ENCODE measurements at places on chromosomes 11 and 22.

DNA sequence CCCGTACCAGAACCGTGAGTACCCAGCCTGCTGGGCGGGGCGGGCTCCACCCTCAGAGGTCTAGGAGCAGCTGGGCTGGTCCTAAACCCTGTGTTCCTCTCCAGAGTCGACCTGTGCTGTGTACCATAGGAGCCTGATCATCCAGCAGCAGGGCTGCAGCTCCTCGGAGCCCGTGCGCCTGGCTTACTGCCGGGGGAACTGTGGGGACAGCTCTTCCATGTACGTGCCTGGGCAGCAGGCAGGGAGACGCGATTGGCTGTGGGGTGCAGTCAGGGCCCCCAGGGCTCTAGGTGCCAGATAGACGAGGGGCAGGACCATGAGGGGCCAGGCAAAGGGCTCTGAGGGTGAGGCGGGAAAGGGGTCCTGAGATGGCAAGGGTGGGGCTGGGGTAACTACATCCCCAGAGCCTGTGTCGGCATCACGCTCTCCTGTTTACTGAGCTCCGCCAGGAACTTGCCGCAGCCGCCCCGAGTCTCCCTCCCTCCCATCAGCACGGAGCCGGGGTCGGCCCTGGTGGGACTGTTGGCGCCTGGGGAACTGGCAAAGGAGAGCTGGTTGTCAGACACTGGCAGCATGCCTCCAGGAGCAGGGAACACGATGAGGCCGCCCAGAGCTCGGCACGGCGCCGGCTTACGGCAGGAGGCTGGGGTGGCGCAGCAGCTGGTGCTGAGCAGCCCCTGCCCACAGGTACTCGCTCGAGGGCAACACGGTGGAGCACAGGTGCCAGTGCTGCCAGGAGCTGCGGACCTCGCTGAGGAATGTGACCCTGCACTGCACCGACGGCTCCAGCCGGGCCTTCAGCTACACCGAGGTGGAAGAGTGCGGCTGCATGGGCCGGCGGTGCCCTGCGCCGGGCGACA, 22.9 kb upstream of the MUC5B start:
- no peak for DNase-seq

- peak; percentile 60 for DNase-seq
These were observed 78.7 kb upstream of the PPARA start for GRCh38 chr22:46071451-46072109.

GRCh38 chr11:7436657-7437056, 48.6 kb upstream of the OLFML1 start:
- no peak for DNase-seq

DNA sequence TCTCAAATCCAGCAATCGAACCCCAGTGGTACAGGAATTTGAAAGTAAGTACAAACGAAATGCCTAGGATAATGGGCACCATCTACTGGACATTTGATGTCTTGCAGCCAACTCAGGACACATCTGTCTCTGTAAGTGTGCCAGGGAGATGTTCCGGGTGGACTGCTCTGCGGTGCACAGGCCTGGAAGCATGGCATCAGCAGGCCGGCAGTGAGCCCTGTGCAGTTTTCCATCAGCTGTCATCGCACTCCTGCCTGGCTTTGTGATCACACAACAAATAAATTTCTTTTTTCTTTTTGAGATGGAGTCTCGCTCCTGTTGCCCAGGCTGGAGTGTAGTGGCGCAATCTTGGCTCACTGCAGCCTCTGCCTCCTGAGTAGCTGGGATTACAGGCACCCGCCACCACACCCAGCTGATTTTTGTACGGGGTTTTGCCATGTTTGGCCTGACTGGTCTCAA, 71.0 kb downstream of the JAM3 start:
- DNase-seq: no peak

- DNase-seq: no peak
These were observed 2.3 kb upstream of the SYVN1 start for GRCh38 chr11:65136515-65137096.

GRCh38 chr11:105636496-105636895, 26.6 kb downstream of the GRIA4 start:
- DNase-seq: no peak

- no peak for DNase-seq
These were observed 50.9 kb upstream of the CDON start for GRCh38 chr11:126113515-126113957.

GRCh38 chr11:110374921-110375320, 54.8 kb upstream of the FDX1 start:
- DNase-seq: no peak

DNA sequence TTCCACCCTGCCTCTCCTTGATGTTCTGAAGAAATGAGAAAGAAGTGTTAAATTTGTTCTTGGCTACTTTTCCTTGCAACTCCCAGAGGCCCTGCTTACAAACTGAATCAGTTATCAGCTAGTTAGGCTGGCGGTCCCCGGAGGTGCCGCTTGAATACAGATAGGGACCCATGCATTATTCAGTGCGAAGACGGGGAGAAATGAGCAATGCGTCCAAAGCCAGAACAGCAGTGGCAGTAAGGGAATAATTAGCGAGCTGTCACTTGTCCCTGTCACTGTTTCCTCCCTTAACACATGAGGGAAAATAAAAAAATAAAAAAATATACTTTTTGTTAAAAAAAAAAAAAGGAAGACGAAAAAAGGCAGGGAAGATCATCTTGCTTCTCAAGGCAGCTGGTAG, 528.1 kb downstream of the MN1 start:
- no peak for DNase-seq

GRCh38 chr11:460331-461199, 10.5 kb downstream of the PTDSS2 start:
- DNase-seq: no peak

- DNase-seq: no peak
These were observed 108.4 kb downstream of the RPL27A start for GRCh38 chr11:8790968-8791367.

- DNase-seq: peak; percentile 49
These were observed 7.8 kb upstream of the PYGM start for GRCh38 chr11:64767344-64768299.

- no peak for DNase-seq
These were observed 34.5 kb upstream of the TEF start for GRCh38 chr22:41347066-41347859.

GRCh38 chr11:59186130-59186594, 14.2 kb downstream of the DTX4 start:
- DNase-seq: no peak

- peak; percentile 43 for DNase-seq
These were observed 2.3 kb downstream of the ADORA2A start for GRCh38 chr22:24429411-24430365.

GRCh38 chr11:74471668-74472429, 4.5 kb upstream of the KCNE3 start:
- no peak for DNase-seq

- DNase-seq: no peak
These were observed 15.2 kb downstream of the SMARCB1 start for GRCh38 chr22:23801886-23802377.

DNA sequence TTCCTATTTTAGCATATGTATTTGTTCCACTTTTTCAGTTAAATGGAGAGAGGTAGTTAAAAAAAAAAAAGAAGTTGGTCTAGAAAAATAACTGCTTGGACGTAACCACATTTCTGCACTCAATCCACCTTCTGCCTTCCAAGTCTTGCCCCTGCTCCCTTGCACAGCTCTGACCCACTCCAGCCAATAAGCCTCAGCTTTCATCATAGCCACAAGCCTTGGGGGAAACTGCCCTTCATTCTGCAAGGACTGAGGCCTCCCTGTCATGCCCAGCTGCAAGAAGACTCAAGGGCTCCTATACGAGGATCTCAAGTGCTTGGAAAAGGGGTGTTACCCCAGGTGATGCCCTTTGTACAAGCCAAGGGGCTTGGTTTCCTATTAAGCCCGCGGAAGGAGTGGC, 36.0 kb upstream of the OAF start:
- DNase-seq: no peak

GRCh38 chr22:50208939-50209892, 8.4 kb downstream of the SELENOO start:
- no peak for DNase-seq

DNA sequence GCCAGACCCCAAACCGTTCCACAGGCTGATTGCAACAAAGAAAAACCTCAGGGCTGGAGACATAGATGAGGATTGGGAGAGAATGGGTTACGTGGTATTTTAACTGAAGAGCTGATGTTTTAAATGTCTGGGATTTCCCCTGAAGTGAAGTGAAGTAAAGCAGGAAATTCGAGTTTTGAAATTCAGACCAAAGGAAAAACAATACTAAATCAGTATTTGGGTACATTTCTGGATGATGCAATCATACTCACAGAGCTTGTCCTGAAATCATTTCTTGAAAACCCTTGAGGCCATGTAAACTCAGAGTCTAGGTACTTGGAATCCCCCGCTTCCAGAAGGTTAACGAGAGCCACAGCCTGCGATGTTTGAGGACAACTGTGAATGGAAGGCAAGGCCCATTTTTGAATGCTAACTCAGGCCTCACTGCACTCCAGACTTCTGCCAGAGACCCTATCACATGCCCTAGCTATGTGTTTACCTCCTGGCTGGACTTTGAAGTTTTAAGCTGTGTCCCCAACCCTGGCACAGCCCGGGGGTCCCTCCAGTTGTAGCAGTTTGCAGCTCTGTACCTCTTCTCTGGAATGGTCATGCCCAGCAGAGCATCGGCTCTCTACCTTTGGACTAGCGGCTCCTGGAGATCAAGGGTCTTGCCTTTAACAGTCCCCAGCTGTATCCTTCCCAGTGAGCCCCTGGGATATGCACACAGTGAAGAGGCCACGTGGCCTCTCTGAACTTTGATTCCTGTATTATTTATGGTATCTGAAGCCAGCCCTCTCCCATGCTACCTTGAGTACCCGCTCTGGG, 5.4 kb upstream of the FTH1 start:
- DNase-seq: no peak

DNA sequence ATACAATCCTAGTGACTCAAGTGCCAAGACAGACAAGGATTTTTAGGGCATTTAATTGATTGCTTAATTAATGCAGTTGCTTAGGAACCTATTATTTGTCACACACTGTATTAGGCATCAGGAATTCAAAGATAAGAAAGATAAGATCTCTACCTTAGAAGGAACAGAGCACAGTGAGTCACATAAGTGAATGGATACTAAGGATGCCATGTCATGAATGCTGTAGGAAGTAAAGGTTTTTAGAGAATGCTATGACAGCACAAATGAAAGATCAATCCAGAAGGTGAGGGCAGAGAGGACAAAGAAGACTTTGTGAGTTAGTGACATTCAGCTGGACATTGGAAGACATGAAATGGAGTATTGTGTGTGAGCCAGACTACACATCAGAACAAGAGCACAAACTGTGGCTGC, 147.9 kb upstream of the DDI1 start:
- no peak for DNase-seq

DNA sequence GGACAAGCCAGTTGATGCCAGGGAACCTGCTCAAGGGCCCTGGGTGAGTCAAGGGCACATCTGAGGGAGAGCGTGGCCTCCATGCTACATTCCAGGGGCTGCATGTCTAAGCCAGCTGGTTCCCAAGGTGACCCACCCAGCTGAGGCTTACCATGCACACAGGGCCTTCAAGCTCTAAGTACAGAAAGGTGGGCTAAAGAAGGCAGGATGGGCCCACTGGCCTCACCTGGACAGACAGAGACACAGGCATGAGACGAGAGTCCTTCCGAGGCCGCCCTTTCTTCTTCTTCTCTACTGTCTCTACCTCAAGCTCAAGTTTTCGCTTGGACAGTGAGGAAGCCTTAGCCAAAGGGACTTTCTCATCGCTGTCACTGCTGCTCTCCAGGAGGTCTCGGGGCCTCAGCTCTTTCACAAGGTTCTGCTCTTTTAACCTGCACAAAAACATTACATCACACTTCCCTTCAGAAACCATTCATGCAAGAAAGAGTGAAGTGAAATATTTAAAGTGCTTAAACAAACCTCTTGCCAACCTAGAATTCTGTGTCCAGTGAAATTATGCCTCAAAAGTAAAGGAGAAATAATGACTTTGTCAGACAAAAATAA, 69.9 kb downstream of the HIRA start:
- DNase-seq: no peak

- no peak for DNase-seq
These were observed 20.2 kb downstream of the C11orf96 start for GRCh38 chr11:43962383-43963278.

GRCh38 chr22:35399114-35399677, 744 bp upstream of the MCM5 start:
- DNase-seq: no peak

DNA sequence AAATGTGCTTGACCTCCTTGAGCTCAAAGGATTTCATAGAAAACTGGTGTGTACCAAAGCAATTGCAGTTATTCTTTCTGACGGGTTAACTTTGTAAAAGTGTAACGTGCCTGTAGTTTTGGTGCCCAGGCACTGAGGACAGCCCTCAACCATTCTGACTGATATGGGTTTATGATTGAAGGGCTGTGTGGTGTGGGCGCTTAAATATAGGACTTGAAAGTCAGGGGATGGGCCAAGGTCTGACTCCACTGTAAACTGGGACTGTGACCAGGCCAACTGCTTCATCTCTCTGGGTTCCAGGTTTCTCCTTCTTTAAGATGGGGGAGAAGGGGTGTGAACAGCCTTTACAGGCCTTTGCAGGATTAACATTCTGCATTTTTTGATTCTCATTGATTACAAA, 191.1 kb upstream of the ARHGAP20 start:
- DNase-seq: no peak

DNA sequence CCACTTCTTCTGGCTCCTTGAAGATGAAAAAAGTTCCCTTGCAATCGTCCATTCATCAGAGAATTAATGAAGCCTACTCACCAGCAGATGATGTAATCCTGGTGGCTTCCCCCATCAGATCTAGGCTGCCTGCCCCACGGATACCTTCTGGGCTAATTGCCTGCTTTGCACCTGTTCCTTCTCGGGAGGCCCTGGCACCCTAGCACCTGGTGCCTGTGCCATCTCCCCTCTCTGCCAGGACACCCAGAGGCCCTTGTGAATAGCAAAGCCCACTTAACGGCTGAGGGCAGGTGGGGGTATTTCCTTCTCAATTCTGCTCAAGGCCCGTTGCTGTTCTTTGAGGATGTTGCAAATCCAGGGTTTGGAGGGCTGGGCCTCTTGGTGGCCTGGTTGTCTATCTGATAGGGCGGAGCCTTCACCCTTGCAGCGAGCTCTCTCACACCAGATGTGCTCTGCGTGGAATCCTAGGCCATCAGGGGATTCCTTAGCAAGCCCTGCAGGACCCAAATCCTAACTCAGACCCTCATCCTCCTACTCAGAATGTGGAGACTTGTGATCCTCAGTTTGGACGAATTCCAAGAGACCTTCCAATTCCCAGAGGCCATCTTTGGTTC, at the start of gene LMO2:
TSS of gene LMO2 (minus strand) at position 363 of the 614 bp plus-strand sequence. CDS start 22,360 bp downstream, outside the sequence.
- no peak for DNase-seq

GRCh38 chr11:19391026-19391425, 150.3 kb upstream of the E2F8 start:
- no peak for DNase-seq

DNA sequence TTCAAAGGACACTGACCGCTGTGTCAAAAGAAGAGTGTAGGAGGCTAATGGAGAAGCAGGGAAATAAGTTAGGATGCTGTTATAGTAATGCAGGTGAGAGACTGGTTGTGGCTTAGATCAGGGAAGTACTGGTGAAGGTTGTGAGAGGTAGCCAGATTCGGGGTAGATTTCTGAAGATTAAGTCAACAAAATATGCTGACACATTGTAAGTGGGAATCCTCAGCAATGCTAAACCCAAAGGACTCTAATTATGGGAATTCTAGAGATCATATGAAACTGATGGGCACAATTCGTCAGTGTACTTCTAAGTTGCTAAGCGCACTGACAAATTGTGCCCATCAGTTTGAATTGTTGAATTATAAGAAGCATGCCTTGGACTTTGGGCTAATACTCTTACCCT, 10.0 kb downstream of the ZNF143 start:
- no peak for DNase-seq

- DNase-seq: no peak
These were observed 49.6 kb downstream of the BARX2 start for GRCh38 chr11:129425214-129425613.

- DNase-seq: no peak
These were observed 44.9 kb upstream of the WNT11 start for GRCh38 chr11:76251226-76251575.

Data from stimulated activated CD4-positive, alpha-beta T cell treated with anti-CD3 and anti-CD28 coated beads, TNF-alpha, amount 100 ng/mL, for 4 hours (primary cell).